NCI-H1436 treated with DMSO at 0.1 percent for 48 hours (cell line): ENCODE measurements at places on chromosomes 1 and 21.

- no peak for DNase-seq
These were observed 458.3 kb downstream of the MRPL39 start for GRCh38 chr21:25149022-25149421.

GRCh38 chr1:112718691-112719418, 3.7 kb upstream of the PPM1J start:
- DNase-seq = no peak

DNA sequence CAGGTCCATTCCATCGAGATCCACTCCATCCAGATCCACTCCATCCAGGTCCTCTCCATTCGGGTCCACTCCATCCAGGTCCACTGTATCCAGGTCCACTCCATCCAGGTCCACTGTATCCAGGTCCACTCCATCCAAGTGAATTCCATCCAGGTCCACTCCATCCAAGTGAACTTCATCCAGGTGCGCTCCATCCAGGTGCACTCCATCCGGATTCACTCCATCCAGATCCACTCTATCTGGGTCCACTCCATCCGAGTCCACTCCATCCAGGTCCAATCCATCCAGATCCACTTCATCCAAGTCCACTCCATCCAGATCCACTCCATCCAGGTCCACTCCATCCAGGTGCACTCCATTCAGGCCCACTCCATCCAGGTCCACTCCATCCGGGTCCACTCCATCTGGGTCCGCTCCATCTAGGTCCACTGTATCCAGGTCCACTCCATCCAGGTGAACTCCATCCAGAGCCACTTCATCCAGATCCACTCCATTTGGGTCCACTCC, 157.4 kb downstream of the HUNK start:
- DNase-seq = no peak

DNA sequence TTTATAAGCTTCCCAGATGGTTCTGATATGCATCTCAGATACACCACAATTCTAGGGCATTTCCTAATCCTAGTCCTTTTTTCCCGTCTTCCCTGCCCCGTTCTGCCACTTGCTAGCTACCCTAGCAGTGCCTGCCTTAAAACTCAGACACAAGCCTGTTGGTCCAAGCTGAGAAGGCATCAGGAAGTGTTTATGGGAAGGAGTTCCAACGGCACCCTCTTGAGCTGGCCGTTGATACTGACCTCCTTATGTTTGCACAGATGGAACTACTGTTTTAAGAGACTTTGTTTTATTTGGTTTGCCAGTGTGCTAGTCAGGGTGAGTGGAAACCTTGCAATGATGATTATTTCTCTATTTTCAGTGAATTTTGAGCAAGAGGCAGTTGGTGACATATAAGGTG, 67.2 kb downstream of the UCK2 start:
- DNase-seq = no peak

- DNase-seq = no peak
These were observed 31.4 kb upstream of the MROH9 start for GRCh38 chr1:170903961-170904360.

DNA sequence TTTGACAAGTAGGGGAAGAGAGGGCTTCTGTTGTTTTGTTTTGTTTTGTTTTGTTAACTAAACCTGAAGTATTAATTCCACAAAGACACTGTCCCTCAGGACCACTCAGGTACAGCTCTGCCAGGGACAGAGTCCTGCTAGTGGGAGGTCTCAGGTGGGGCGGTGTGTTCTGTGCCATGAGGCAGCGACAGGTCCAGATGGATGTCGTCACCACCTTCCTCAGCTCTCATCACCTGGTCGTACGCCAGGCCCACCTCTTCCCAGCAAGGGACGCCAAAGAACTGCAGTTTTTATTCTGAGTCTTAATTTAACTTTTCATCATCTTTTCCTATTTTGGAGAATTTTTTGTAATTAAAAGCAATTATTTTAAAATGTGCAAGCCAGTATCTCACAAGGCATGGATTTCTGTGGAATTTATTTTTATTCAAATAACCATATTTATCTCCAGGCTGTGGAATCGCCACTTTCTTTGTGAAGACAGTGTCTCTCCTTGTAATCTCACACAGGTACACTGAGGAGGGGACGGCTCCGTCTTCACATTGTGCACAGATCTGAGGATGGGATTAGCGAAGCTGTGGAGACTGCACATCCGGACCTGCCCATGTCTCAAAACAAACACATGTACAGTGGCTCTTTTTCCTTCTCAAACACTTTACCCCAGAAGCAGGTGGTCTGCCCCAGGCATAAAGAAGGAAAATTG, 62.5 kb downstream of the POFUT2 start:
- DNase-seq = no peak

DNA sequence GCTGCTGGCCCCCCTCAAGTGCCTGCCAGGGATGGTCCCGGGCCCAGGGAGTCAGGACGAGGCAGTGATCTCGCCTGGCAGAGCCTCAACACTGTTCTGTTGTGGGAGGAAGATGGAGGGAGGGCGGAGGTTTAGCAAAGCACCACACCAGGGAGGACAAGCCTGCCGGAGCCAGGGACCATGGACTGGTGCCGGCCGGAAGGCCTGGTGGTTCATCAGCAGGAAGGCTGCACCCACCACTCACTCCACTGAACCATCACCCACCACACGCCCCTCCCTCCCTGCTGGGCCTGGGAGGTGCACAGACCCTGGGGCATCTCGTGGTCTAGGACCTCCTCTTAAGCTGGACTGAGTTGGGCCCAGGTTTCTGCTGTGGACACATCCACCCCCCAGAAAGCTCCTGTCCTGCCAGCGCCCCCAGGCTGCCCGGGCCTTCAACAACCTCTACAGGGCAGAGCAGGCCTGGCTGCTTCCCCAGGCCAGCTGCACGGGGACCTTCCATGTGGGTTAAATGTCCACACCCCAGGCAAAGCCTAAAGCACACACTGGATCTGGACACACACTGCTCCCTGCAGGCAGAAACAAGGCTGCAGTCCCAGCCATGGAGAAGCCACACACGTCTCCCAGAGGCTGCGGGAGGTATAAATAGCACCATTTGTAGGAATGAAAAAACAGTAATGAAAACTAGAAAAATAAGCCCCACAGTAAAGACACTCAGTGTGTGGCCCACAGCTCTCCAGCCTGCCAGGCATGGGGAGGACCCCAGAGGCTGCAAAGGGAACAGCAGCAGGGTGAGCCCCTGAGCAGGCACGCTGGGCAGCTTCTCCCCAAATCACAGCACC, 10.4 kb upstream of the TMEM240 start:
- DNase-seq = no peak

GRCh38 chr21:25175938-25176337, 431.3 kb downstream of the MRPL39 start:
- no peak for DNase-seq

- DNase-seq = no peak
These were observed 198.3 kb downstream of the DUSP10 start for GRCh38 chr1:221543529-221544120.

- DNase-seq = no peak
These were observed 17.7 kb downstream of the IVL start for GRCh38 chr1:152926091-152926490.
